Activated T-cell treated with anti-CD3 and anti-CD28 coated beads, Interleukin-2, amount 50 U/mL, for 4 hours (primary cell): ENCODE measurements at places on chromosomes 3 and 15.

GRCh38 chr15:38705436-38706219 lies 141.0 kb upstream of the RASGRP1 start:
- DNase-seq = no peak

DNA sequence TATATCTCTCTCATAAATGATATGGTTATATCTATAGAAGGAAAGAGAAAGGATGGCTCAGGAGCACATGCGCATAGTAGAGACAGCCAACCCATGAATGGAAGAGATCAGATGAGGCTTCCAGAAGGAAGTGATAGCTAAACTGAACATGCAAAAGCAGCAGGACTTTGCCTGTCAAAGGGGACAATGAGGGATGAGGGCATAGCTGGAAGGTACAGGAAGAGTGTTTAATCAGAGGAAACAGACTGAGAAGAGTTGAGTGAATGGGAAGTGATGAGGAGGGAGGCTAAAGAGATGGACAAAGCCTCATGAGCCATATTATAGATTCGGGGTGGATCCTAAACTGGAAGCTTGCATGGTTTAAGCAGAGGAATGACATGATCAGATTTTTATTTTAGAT lies 26.5 kb upstream of the VEPH1 start:
- no peak for DNase-seq

- DNase-seq = no peak
These were observed 173.7 kb downstream of the KBTBD8 start for GRCh38 chr3:67171841-67172240.

GRCh38 chr3:177976241-177976640 lies 560.0 kb upstream of the KCNMB2 start:
- no peak for DNase-seq

DNA sequence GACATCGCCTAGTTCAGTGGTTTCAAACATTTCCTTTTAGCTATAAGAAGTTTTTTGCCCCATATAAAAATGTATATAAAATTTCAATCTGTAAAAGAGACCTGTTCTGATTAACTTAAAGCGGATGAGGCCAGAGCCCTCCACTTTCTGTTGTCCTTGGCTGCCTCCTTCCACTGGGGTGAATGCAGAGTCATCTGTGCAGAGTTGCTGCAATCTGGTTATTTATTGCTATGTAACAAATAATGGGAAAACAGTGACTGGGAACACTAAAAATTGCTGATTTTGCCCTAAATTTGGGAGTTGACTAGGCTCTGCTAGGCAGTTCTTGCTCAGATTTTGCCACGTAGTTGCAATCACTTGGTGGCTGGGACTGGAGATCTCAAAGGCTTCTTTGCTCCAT lies 637.8 kb downstream of the GRM7 start:
- DNase-seq = no peak

DNA sequence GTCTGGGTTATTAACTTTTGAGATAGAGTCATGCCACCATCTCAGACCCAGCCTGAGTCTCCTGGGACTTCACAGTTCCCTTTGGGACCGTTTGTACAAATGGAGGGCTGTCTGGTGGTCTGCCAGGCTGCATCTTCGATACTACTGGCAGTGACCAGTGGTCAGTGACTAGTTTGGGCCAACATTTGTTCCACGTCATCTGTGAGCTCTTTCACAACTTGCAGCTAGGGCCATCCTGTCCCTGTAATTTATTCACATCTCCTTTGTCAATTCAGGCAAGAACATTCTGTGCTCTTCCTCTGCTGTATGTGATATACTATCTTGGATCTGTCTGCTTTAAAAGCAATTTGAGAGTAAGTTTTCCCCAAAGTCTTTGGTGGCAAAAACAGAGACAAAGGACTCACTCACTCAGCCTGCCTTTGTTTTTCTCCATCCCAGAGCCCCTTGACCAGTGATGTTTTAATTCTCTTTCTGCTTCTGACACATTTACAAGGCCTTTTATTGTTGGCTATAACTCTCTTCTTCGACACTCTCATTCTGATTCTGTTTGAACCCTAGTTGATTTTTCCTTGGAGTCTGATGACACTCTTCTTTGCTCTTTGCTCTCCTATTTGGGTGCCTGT lies 353.4 kb downstream of the EPHB1 start:
- DNase-seq = no peak

GRCh38 chr3:88882121-88882520 lies 225.3 kb upstream of the EPHA3 start:
- no peak for DNase-seq

DNA sequence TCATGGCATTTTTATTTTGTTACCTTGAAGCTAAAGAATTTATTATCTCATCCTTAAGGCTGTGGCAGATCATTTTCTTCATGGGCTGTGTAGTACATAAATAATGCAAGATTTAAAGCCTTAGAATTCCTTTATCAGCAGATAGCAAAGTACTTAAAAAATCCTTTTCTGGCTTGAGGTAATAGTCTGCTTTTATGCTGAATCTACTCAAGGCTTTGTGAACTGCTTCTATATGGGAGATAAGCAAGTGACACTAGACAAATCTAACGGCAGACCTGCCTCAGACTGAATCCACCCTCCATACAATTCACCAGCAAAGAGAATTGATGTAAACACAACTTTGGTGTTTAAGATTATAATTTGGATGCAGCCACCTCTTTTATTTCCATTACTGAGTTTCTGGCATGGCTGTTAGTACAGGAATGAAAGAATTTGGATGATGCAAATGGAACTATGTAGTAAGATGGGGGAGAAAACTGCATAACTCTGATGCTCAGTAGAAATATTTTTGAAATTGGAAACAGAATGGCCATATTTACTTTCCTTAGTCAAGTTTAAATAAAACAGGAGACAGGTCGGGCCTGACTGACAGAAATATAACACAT lies 1121.5 kb downstream of the NAALADL2 start:
- no peak for DNase-seq

DNA sequence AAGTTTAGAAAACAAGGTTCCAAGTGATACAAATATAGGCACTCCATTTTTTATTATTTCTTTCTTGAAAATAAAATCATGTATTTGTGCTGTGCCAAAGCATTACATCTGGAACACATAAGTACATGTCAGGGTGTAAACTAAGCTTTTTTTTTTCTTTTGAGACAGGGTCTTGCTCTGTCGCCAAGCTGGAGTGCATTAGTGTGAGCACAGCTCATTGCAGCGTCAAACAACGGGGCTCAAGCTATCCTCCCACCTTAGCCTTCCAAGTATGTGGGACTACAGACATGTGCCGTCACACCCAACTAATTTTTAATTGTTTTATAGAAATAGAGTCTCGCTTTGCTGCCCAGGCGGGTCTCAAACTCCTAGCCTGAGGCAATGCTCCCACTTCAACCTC lies 9.0 kb downstream of the SPATA12 start:
- no peak for DNase-seq
